BJ (cell line): ENCODE measurements at places on chromosomes 16 and 17. TPM values are rescaled to one million over a fixed set of nuclear protein-coding genes. Genes with fewer than 3 reads are reported as not detected.

- DNase-seq = no peak
Measured at GRCh38 chr17:77316191-77316641, 175.4 kb downstream of the SEC14L1 start.

- no peak for DNase-seq
Measured at GRCh38 chr17:67015001-67015400, 29.4 kb upstream of the CACNG1 start.

GRCh38 chr16:85385463-85386331 is 227.4 kb upstream of the GSE1 start:
- DNase-seq = no peak

DNA sequence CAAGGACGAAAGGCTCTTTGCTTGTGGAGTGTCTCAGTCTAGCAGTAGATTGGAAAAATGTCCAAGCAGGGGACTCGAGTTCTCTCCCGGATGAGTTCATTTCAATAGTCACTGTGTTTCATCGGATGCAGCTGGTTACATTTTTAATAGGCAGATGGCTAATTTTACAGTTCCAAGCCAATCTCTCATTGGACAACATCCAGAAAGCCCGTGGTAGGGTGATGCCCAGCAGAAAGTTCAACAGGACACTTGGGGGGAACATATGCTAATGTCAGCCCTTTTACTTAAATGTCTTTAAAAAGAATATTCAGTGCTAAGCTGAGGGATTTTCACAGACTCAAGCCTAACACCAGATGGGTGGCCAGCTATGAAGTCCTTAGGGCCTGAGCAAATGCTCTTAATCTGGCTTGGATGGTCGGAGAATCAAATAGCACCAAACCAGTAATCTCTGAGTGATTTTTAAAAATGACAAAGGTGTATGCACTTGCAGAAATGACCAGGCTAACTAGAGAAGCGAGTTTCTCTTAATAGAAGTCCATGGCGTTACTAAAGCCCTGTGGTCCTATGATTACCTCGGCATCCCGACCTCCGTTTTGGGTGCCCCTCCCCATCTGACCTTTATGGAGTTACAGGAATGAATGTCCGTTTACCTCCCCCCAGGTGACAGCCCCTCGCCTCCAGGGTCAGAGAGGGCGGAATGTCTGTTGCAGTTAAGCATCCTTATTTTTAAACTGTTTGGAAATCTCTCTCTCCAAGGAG is 289.2 kb upstream of the SALL1 start:
- no peak for DNase-seq

- no peak for DNase-seq
Measured at GRCh38 chr17:62816282-62816839, 8.2 kb upstream of the MARCHF10 start.

Gene TNFRSF17
- not detected in 2 replicates for polyA plus RNA-seq
